ENCODE measurements at places on chromosomes 4 and X.

- DNase-seq, result peak; percentile 48
Observed at GRCh38 chr4:169070895-169071218, 60.8 kb upstream of the CBR4 start.

DNA sequence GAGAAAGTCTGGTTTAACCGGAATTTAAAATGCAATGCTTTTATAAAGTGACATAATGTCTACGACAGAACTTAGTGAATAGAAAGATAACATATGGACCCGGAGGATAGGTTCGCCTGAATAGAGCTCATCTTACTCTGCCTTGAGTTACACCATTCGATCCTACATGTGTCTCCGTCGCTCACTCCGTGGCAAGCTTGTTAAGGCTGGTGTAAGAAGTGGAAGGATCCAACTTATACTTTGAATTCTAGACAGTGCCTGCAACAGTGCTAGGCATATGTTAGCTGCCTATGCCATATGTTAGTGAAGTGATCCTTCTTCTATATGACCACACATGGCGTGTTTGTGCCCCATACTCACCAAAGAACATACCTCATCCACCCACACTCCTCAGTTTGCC lies 50.9 kb downstream of the SEL1L3 start:
- DNase-seq, result no peak

DNA sequence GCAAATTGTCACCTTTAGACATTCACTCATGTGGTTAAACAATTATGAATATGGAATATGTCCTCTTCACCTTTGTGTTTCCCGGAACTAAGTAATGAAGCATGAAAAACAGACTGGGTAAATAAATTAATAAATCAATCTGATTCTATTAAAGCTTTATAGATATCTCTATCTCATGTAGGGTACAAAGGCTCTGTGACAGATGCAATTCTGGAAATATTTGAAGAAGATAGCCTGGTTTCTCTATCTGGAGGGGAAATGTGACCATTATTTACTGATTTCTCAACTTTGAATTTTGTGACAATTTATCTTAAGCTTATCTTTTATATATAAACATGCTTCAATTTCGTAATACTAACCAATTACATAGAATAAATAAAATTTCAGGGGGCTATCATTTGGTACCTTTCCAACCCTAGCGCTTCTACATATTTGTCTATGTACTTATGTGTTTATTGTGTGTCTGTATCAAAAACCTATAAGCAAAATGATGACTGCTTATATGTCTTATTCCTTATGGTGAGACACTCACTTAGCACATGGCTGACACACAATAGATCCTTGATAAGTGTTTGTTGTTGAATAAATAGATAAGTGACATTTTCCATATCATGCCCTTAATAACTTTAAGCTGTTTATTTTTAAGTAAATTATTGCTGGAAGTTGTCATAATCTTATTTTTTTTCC lies 9.9 kb downstream of the CTSO start:
- no peak for DNase-seq

- DNase-seq, result peak; percentile 21
Observed at GRCh38 chr4:111639876-111640275, 505.4 kb upstream of the FAM241A start.

DNA sequence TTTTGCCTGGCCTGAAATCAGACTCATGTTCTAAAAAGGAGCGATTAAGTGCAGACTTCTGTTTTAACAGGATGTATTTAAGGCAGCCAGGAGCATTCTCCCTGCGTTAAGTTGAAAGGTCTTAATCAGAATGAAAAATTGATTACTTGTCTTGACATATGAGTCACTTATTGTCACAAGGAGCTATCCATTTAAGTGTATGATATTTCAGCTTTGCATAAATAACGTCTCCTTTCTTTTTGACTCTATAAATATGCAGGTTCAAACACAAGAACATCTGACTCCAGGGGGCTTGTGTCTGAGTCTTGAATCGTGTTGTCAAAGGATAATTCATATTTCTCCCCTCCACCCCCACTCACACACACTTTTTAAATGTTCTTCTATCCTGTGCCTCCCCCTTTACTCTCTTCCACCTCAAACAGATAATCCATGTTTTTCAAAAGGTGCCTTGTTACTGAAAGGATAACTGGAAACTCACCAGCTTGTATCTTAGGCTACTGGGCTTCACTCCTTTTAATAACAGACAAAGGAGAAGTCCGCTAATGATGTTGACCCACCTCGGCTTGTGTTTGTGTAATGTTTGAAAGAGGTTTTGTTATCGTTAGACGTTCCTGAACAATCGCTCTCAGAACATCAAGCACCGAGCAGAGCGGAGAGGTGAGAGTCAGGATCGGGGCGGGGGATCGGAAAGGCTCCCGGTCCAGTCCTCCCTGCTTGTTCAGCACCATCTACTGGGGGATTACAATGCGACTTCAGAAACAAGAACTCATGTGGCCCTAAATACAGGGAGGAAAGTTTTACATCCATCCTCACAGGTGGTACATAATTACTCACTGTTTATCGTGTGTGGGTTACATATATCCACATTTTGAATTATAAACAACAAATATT lies 107.5 kb upstream of the RPL34 start:
- peak; percentile 68 for DNase-seq

DNA sequence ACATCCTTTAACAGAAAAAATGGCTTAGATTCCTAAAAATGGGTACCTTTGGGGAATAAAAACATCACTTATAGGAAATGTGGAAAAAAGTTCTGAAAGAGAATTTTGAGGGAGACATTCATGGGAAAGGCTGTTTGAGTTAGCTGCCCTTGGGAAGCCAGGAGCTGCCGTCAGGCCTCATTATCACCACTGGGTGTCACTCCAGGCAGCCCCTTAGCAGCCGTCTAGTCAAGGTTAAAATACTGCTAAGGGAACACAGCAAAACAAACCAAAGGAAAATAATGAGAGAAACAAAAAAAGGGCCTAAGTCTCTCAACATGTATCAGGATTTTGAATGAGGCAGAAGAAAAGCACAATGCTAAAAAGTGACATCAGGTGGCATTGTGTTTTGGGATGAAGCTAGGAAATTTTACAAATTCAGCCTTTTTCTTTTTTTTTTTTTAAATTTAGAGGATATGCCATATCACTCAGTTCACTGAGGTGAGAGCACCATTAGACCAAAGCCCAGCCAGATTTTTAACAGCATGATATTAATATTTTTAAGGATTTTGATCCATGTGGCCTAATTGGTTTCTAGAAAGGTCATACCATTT lies 235.3 kb downstream of the GPAT3 start:
- DNase-seq, result peak; percentile 72

DNA sequence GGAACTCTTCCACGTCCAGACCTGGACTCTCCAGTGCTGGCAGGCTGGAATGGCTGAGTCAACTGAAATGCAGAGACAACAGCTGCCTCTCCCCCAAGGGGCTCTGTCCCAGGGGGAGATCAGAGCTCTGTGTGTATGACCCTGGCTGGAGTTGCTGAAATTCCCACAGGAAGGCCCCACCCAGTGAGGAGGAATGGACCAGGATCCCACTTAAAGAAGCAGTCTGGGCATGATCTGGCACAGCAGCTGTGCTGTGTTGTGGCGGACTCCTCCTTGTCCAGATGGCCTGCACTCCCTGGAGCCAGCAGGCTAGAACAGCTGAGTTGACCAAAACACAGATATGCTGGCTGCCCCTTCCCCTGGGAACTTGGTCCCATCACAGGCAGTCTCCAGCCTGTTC lies 25.4 kb downstream of the C4orf17 start:
- DNase-seq, result no peak

DNA sequence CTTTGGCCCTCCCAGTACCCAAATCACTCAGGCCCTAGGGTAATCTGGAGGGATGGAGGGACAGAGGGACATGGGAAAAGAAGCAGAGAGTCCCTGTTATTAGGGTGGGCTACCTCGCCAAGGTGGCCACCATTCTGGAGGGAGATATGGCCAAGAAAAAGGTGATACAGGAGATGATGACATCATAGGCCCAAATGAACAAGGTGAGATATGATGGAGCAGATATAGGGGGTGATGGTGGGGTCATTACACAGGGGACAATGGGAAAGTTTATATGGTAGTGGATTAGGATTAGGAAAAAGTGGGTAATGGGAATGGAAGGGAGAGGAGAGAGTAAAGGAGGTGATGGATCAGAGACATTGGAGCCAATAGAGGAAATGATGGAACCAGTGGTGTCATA lies 12.9 kb upstream of the SYP start:
- DNase-seq, result no peak

DNA sequence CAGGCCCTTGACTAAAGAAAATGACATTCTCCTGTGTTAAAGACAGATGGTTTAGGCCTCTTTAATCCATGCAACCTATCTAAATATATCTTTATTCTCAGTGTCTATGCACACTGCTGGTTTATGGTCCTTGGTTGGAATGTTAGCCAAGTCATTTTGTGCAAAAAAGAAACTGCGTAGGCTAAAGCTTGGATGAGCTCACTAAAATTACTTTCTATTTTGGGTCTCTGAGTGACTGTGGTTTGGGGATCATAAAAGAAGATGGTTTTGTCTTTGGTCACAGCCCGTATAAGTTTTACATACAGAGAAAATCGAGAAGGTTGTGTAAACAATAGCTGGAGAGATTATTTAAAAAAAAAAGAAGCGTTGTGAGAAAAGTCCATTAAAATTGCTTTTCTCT lies 443.6 kb downstream of the UBE2NL start:
- DNase-seq, result peak; percentile 4

DNA sequence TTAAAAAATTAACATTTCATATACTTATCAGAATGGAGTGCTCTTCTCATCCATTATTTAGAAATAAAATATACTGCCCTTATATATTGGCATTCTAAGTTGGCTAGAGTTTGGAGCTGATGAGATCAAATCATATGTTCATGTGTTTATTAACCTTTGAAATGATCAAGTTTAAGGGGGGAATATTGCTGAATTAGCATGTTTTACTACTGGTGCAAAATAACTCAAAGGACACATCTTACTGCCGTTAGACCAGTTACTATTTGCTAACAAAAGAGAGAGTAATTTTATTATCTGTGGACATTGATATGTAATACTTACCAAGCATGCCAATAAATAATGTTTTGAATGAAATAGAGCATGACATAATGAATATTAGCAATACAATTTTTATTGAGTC lies 901.0 kb downstream of the CCSER1 start:
- no peak for DNase-seq

DNA sequence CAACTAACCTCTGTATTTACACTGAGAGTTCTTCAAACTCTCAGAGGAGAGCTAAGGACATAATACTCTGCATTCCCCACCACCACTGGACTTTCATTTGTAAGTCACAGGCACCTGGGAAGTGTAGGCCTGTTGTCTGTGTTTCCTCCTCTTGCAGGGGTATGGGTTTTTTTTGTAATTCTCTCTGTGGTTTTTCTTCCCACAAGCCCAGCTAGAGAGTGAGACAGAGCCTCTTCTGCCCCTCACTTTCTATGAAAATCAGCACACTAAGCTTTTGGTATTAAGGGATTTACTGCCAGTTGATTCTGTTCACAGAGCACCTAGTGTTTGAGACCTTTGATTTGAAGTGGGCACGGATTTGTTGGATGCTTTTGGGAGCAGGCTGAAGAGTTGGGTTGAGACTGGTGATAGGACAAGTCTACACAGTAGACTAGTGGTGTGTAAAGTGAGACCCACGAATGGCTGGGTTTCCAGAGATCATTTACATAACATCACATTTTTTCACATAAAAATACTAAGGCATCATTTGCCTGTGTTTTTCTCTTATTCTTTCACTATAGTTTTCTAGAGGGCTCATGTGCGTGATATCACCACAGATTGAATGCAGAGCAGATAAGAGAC lies 28.9 kb upstream of the WDR17 start:
- DNase-seq, result no peak

DNA sequence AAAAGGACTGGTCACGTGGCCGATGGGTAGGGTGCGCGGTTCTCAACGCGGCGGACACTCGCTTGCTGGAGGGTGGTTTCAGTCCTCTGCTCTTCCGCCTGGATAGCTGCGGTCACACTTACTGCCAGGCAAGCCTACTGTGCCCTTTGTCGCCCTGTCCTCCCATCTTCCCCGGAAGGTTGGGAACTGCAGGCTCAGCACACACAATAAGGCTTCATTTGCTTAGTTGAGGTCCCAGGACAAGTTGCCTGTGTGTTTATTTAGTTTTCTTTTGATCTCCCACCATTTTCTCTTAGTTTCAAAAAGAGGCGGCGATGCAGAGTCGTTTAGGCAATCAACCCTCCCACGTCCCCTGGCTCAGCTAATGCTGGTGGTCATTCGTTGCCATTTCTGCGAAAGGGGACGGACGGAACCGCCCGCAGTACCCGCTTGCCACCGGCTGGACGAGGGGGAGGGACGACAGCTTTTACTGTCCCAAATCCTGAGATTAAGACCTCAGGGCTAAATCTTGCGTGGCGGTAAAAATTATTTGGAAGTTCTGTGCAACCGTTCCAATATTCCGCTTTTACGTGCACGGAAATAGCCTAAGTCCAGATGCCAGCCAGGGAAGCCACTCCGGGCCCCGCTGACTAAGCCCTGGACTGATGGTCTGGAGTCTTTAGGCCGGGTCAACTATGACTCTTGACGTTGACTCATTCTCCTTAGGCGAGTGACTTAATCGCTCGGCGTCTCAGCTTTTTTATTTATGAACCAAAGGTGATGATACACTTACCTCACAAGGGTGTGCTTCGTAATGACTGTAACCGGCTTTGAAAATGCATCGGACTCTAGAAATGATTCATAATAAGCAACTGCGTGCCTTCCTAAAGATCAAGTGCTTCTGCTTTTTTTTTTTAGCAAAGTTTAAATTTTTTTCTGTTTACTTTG lies 671 bp upstream of the EIF4E start:
- peak; percentile 68 for DNase-seq

- DNase-seq, result no peak
Observed at GRCh38 chrX:23387550-23388184, 53.0 kb downstream of the PTCHD1 start.

GRCh38 chr4:123055943-123056342 lies 133.5 kb upstream of the NUDT6 start:
- DNase-seq, result no peak

DNA sequence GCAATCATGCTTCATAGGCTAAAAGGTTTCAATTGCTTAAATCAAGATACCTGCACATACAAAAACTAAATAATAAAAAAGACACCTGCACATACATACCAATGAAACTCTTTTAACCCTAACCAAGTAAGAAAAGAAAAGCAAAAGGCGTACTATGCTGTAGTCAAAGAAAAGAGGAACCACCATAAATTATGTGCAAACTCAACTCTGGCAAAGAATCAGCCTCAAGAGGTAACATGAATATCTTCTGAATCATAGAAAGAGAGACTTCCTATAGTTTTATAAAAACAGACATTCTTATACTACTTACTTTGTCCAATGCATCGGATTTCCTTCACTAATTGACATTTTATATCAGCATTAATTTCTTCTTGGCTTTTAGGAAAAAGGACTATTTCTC lies 29.3 kb downstream of the MMGT1 start:
- no peak for DNase-seq

GRCh38 chrX:12139934-12140611 lies 1.8 kb downstream of the FRMPD4 start:
- no peak for DNase-seq

- DNase-seq, result no peak
Observed at GRCh38 chrX:17081968-17082367, 135.5 kb downstream of the REPS2 start.

GRCh38 chr4:4631150-4631549 lies 89.3 kb upstream of the STX18 start:
- no peak for DNase-seq

GRCh38 chr4:8063974-8064563 lies 94.5 kb downstream of the ABLIM2 start:
- DNase-seq, result no peak

- no peak for DNase-seq
Observed at GRCh38 chr4:39642885-39643552, 4.4 kb upstream of the SMIM14 start.

- DNase-seq, result peak; percentile 20
Observed at GRCh38 chrX:15564981-15565579, 35.7 kb downstream of the ACE2 start.

All from urothelium cell line (cell line).